CD4-positive, alpha-beta T cell treated with Interleukin-1 beta for 1 hour (primary cell): ENCODE measurements at places on chromosomes 4 and X.

- DNase-seq, result no peak
Measured at GRCh38 chrX:48908600-48908999, 2.8 kb downstream of the SLC35A2 start.

DNA sequence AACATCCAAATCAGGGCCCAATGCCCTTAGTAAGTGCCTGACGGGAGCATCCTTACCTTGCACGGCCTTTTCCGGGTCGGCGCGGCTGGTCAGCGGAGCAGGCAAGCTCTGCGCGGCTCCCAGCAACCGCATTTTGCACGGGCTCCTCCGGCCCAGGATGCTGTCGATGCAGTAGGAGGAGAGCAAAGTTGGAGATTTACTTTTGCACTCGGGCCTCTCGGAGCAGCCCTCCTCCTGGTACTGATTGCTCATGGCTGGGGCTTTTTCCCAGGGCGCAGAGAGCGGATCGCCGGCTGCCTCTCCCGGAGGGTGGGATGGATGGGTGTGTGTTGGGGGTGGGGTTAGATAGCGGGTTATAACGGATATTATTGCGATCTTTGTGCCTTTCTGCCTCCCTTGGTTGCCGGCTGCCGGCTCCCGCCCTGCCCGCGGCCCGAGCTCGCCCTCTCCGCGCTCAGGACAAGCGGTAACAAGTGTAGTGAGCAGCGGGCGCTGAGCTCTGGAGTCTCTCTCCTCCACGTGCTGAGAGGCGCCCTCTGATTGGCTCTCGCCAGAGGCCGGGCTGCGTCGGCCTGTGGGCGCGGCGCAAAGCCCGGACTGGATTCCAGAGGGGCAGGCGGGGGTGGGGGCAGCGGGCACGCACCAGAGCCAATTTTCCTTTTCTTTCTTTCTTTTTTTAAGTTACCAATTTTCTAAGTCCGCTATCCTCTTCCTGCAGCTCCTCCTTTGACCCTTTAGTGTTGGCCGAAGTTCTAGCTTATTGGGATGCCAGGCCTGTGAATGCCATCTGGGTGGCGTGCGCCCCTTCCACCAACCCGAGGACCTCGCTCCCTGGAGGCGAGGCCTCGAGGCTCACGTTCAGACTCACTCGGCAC lies at the start of gene ARX:
ARX (minus strand) TSS at position 480 of the 875 bp plus-strand sequence; CDS start at position 252, 228 bp downstream.
- DNase-seq, result peak; percentile 15

- DNase-seq, result no peak
Measured at GRCh38 chr4:105426187-105426897, 47.5 kb downstream of the PPA2 start.

GRCh38 chr4:167642250-167642649 lies 408.0 kb upstream of the SPOCK3 start:
- no peak for DNase-seq

DNA sequence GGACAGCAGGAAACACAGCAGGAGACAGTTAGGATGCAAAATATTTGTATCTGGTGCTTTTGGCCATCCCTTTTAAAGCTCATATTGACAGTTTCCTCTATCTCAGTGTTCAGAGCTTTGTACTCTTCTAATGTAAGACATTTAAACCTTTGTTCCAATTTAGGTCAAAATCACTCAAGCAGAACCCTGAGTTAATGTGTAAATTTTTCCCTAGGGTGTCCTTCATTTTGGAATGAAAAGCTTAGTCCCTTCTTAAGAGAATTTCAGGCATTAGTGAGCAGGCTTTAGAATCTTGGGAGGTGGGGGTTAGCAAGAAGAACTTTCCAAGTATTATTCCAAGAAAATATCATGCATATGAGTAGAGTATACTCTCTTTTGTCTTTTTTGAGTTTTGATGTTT lies 188.7 kb downstream of the GBA3 start:
- no peak for DNase-seq

- no peak for DNase-seq
Measured at GRCh38 chr4:87949961-87950360, 25.6 kb upstream of the SPP1 start.
